ENCODE measurements at places on chromosomes 3 and 15. TPM values are rescaled to one million over a fixed set of nuclear protein-coding genes. Genes with fewer than 3 reads are reported as not detected.

- H3K4me1 ChIP-seq, result peaks cover 5% of the 10 kb centered on the region
- no peak overlapping the region for H3K4me3 ChIP-seq
- H3K27me3 ChIP-seq, result no peaks in the 10 kb centered on the region
- DNase-seq, result no peak
- peaks cover 26% of the 10 kb centered on the region for H3K36me3 ChIP-seq
Measured at GRCh38 chr15:89646416-89647141, 8.7 kb downstream of the KIF7 start.

DNA sequence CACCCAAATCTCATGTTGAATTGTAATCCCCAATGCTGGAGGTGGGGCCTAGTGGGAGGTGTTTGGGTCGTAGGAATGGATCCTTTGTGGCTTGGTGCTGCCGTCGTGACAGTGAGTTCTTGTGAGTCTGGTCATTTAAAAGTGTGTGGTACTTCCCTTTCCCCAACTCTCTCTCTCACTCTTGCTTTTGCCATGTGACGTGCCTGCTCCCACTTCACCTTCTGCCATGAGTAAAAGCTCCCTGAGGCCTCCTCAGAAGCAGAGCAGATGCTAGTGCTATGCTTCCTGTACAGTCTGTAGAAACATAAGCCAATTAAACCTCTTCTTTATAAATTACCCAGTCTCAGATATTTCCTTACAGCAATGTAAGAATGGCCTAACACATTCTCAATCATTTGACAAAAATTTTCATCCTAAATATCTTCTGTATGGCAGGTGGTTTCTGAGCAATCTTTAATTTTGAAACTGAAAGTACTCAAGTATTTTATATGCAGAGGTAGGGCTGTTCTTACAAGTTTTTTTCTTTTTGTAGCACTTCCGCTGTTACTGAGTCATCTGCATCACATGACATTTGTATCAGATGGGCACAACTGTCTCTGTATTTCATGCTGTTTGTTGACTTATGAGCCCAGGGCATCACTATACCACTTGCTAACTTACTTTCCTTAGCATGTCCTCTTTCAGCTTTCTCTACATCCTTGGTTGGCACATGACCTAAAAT, 8.8 kb downstream of the RPL39L start:
- no peaks in the 10 kb centered on the region for H3K27me3 ChIP-seq
- peaks cover 7% of the 10 kb centered on the region for H3K4me1 ChIP-seq
- no peak for DNase-seq
- H3K36me3 ChIP-seq, result peaks cover 16% of the 10 kb centered on the region

- peaks cover 8% of the 10 kb centered on the region for H3K4me1 ChIP-seq
- H3K27ac ChIP-seq, result no peak overlapping the region
- H3K36me3 ChIP-seq, result peaks cover 5% of the 10 kb centered on the region
Measured at GRCh38 chr3:13584427-13584891, 35.5 kb downstream of the FBLN2 start.

DNA sequence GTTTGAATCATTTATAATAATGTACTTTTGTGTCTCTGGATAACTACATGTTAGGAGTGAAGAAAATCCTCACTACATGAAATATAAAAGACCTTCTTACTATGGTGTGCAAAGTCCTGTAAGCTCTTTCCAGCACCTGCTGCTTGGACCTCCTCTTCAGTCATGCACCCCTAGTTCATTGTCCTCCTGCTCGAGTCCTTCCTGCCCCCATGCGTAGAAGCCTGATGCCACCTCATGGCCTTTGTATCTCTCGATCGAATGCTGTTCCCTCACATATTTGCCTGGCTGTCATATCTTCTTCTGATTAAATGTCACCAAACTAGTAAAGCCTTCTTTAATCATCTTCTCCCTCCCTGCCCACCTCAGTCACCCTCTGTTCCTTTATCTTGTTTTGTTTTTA, 49.9 kb upstream of the SUCLG2 start:
- H3K27ac ChIP-seq, result no peak overlapping the region
- no peak overlapping the region for H3K4me3 ChIP-seq
- H3K27me3 ChIP-seq, result no peaks in the 10 kb centered on the region
- peaks cover 23% of the 10 kb centered on the region for H3K4me1 ChIP-seq
- H3K36me3 ChIP-seq, result no peaks in the 10 kb centered on the region
- DNase-seq, result no peak

DNA sequence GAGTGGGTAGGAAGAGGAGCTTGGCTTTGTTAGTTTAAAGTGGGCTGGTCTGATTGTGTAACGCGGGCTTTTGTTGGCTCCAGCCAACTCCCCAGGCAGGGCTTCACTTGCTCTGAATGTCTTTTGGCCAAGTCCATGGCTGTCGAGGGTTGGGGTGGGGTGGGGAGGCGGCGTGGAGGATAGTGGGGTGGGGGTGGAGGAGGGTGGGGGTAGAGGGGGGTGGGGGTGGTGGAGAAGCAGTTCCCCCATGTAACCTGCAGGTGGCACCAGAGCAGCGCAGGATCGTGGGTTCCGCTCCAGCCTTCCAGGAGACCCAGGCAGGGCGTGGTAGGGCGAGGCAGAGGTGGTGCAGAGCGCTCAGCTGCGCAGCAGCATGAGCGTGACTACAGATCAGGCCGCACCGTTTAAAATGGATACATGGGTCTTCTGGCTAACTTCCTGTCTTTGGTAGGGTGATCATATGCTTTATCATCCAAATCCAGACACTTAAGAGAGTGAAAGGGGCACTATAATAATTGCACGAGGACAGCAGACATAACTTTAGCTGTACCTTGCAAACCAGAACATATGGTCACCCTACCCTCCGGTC, 28.3 kb downstream of the GOLGA6A start:
- peak; percentile 89 for DNase-seq

Gene GSK3B
- total RNA-seq, result 80.0 TPM

Gene HCN4
- total RNA-seq, result not detected

Gene CPNE4
- total RNA-seq, result not detected

Data from osteocyte (in vitro differentiated cells).